SK-N-SH (cell line): ENCODE measurements at places on chromosomes 7 and 10. TPM values are rescaled to one million over a fixed set of nuclear protein-coding genes. Genes with fewer than 3 reads are reported as not detected.

GRCh38 chr10:75611993-75612372 is 180.6 kb downstream of the LRMDA start:
- H3K4me1 ChIP-seq = peaks cover 6% of the 10 kb centered on the region
- H3K27me3 ChIP-seq = no peaks in the 10 kb centered on the region
- no peaks in the 10 kb centered on the region for H3K36me3 ChIP-seq
- H3K4me3 ChIP-seq = no peak overlapping the region
- no peak for DNase-seq

DNA sequence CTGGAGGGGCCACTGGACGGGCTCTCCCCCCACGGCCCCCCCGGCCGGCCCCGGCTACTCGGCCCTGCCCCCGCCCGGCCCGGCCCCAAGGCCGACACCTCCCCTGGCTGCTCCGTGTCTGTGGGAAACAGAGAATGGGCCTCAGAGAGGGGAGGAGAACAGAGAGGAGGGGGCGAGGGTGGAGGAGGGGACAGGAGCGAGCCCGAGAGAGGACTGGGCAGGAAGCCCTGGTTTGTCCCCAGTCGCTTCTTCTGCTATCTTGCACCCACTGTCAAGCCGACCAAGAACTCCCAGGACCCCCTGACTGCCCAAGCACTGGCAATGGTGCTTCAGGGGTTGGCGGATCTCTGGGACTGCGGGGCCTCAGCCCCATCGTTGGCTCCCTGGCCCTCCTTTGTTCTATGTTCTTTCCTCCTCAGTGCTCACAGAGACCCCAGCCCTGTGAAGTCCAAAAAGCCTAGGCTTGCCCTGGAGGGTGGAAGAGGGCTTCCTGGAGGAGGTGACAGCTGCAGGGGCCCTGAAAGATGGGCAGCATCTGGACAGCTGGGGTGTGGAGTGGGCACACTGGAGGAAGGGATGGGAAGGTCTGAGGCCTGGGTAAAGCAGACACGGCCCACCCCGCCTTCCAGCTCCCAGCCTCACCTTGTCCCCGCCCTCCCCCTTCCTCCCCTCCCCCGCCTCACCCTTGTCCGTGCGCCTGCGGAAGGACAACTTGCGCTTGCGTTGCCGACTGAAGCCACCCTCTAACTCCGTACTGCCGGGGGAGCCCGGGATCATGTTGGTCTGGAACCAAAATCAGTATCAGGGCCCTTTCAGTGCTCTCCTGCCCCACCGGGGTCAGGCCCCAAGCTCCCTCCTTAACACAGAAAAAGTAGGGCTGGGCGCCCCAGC is 30.1 kb downstream of the KCNH2 start:
- 0 out of 2 replicates have a peak, but pooled peaks cover 2% of the 10 kb centered on the region for H3K27me3 ChIP-seq
- H3K36me3 ChIP-seq = no peaks in the 10 kb centered on the region
- peak overlapping the region; percentile 99 for H3K27ac ChIP-seq
- H3K4me3 ChIP-seq = no peak overlapping the region

GRCh38 chr7:141930211-141930610 is 14.0 kb downstream of the OR9A4 start:
- H3K27ac ChIP-seq = no peak overlapping the region
- DNase-seq = no peak
- H3K36me3 ChIP-seq = no peaks in the 10 kb centered on the region
- no peaks in the 10 kb centered on the region for H3K27me3 ChIP-seq
- no peaks in the 10 kb centered on the region for H3K4me1 ChIP-seq

DNA sequence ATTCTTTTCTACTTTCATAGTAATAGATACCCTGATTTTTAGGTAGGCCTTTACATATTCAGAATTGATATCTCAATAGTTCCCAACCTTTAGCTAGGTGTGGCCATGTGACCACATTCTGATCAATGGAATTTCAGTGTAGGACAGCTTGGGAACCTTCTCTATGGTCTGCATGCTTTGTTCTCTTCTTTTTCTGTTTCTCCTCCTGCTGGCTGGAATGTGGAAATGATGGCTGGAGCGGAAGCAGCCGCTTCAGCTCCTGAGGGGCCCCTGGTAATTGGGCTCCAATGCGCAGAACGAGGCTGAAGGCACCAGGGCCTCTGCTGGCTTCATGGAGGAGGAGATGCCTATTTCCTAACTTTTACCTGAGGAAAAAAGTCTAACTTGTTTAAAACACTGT is 152.6 kb downstream of the ZMYND11 start:
- H3K4me1 ChIP-seq = 0 out of 2 replicates have a peak, but pooled peaks cover 2% of the 10 kb centered on the region
- no peak overlapping the region for H3K27ac ChIP-seq
- peaks cover 15% of the 10 kb centered on the region for H3K36me3 ChIP-seq

Gene KEL
- polyA plus RNA-seq = 0.05 and 0.18 TPM in 2 replicates
